ENCODE measurements at places on chromosomes 6 and 20.

GRCh38 chr20:3115190-3116107, 30.9 kb upstream of the AVP start:
- DNase-seq: no peak

DNA sequence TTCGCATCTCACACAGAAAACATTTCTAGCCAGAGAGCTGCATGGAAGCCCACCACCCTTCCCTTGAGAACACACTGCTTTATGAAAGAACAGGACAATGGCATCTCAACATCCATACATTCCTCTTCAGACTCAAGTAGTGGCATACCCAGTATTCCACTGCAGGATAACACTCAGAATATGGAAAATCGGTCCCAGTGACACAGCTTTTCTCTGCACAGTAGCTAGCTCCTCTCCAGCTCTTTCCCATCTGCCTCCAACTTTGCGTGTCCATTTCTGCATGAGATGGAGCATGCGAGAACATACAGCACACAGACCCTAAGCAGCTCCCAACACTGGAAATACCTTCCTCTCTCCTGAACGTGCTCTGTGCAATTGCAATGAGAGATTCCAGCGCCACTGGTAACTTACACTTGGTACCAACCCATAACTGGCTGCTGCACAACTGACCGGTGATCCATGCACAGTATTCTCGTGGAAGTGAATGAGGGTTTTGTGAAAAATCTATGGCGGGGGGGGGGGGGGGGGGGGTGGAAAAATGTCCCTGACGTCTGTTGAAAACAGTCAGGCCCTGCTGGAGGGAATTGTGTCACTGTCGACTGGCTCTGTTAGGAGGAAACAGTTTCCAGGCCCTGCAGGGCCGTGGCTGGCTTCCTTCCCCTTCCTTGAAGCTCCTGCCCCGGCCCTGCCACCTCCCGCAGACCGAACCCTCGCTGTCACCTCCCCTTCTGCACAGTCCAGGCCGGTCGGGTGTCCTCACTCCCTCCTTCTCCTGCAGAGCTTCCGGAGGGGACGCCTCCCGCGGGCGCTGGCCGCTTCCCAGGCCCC, 265.9 kb upstream of the QKI start:
- DNase-seq: no peak

GRCh38 chr6:56758553-56758952, 115.9 kb upstream of the DST start:
- no peak for DNase-seq

GRCh38 chr20:23641936-23642751, 4.4 kb upstream of the CST3 start:
- no peak for DNase-seq

DNA sequence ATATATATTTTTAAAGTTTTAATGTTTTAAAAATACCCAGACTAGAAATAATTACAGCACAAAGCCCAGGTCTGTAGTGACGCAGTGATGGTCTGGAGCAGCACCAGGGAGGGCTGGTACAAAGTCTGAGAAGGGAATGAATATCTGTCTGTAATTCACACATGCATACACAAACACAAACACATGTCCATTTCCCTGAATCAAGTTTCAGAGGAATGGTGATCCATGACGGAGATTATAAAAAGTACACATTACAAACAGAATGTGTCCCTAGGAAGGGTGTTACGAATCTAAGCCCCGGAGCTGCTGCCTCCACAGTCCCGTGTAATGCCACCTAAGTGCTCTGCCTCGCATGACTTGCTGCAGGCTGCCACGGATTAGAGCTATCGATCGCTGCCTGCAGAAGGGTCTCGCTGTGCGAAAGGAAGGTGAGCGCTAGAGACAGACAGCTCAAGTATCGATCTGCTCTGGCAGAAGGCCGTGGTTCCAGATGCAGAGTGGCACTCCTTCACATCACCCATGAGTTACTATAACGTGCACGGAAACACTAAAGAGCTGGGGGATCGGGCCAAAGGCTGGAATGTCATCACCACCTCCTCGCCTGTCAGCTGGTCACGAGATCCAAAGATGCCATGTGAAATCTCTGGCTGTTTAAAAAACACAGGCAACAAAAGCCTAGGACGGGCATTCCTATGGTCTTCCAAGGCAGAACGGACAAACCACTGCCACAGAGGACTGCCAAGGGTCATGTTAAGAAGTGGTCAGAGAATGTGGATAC, 87.1 kb downstream of the INSM1 start:
- DNase-seq: no peak

DNA sequence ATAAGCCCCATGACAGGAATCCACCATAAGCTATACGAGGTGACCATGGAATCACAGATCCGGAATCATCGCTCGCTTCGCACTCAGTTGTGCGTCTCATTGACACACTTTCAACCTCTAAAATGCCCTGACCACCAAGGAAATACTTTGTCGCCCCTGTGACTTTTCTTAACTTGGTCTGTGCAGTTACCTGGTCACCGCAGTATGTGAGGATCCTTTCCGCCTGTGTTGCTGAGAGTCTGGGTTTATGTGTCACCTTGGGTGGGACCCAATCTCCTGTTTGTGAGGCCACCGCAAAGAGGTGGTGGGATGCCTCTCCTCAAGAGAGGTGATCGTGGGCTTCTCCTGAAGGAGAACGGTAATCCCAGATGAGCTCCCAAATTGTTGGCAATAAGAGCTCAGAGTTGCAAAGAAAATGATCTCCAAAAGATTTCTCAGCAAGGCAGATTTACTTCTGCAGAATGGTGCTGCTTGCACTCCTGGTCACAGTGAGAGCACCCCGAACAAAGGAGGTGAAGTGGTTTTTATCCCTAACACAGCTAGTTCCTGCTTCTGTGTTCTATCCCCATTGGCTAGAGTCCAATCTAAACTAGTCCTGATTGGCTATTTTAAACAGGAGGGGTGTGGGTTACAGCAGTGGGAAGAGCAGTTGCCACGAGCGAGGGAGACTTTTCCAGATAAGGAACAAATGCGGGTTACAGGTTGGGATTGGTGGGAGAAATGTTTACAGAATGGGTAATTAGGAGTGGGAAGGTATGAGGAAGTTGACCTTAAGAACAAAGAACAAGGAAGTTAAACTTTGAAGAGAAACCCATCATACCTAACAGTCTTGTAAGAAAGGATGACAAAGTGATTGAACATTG, 9.1 kb upstream of the ZNFX1 start:
- no peak for DNase-seq

DNA sequence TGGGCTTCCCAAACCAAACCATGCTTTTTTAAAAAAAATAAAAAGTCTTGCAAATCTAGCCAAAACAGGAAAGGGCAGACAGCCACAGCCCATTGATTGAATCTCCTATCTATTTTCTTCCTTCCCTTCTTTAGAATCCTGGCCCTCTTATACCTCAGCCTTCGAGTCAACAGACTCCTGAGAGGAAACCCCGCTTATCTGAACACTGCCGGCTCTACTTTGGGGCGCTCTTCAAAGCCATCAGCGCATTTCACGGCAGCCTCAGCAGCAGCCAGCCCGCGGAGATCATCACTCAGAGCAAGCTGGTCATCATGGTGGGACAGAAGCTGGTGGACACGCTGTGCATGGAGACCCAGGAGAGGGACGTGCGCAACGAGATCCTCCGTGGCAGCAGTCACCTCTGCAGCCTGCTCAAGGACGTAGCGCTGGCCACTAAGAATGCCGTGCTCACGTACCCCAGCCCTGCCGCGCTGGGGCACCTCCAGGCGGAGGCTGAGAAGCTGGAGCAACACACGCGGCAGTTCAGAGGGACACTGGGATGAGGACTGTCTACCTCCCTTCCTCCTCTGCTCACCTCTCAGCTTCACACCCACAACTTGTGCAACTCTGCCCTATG, 10.1 kb upstream of the RTF2 start:
- no peak for DNase-seq

- DNase-seq: no peak
Observed at GRCh38 chr6:128242765-128243403, 277.5 kb downstream of the PTPRK start.

GRCh38 chr20:48657426-48658197, 170.2 kb downstream of the PREX1 start:
- DNase-seq: peak; percentile 54

DNA sequence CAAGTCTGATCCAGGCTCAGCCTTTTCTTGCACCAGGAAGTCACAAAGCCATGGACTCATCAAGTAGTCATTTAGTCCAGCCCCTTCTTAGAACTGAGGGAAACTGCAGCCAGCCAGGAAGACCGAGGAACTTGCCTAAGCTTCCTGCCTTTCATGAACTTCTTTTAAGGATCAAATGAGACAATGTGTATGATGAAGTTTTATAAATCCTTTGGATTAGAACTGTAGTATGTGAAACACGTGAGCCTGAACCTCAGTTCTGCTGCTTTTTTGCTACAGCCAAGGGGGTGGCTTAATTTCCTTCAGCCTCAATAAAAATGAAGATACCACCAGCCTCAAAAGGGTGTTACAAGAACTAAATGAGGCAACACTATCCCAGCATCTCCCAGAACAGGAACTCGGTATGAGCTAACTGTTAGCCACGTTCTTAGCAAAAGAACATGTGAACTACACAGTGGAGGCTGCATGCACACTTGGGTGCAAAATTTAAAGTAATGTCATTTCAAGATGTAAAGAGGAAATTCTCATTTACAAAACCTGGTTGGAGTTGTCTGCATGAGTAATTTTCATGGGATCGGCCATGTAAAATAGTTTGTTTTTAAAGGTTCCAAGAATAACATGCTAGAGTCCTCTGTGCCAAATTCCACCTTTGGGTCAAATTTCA, 76.0 kb upstream of the TBC1D7 start:
- DNase-seq: no peak

- DNase-seq: no peak
Observed at GRCh38 chr20:38537176-38537575, 43.8 kb upstream of the ADIG start.

GRCh38 chr20:62117362-62117646, 5.0 kb upstream of the LSM14B start:
- no peak for DNase-seq

- DNase-seq: no peak
Observed at GRCh38 chr6:156963712-156964700, 186.8 kb downstream of the ARID1B start.

DNA sequence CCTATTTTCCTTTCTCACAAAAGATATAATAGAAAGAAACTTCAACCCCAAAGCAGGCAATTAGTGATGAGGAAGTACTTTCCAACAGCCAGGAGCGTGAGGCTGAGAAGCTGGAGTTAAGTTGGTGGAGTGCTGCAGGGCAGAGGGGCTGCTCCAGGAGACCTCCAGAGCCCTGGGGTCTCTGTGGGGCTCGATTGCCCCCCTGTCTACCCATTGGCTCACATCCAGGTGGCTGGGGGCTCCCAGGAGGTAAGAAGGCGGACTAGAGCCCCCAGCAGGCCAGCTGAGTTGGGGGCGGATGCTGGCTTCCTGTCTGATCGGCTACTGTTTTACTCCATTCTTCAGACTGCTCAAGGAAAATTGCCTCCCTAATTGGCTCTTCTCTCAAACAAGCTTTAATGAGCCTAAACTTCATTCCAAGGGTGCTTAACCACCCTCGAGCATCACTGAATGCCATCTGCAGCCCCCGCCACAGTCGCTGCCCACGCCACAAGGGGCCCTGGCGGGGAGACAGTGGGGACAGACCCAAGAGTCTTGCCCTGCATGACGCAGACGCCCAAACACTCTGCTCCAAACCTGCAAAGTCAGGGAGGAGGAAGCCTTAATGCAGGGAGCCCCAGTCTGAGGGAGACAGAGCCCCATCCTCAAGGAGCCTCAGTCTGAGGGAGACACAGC, 78.6 kb downstream of the MDGA1 start:
- no peak for DNase-seq

- DNase-seq: no peak
Observed at GRCh38 chr6:78867020-78867369, 356 bp upstream of the IRAK1BP1 start.

GRCh38 chr6:126170978-126171382, 168.9 kb upstream of the CENPW start:
- DNase-seq: no peak

DNA sequence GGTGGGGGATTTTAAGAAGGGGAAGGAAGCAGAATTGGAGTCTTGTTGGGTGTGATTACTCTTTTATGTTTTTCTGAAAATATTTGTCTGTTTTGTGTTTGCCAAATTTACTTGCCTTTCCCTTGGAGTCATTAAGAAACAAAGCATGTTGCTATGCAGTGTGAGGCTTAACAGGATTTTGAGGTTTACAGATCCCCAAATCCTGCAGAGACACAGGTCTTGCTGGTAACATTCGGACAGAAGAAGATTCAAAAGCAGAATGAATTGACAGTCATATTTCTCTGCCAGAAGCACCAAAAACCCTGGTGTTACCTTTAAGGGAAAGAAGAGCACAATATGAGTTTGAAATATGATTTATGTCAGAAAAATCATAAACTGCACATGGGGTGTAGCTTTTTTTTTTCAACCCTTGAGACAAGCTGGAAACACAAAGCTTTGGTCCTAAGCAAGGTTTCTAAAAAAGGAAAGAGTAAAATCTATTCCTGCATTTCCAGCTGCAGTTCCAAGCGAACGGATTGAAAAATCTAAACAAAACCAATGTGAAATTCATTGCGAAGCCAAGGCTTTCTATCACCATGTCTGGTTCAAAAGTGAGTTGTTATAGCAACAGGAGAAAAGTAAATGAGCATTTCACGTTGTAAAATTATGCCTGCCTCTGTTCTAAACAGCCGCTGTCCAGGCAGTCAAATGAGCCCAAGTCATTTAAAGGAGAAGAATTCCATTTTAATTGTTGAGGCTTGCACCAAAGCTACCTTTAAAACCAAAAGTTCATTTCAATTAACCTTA, 358.9 kb upstream of the SASH1 start:
- no peak for DNase-seq

GRCh38 chr6:43509142-43509983, 783 bp downstream of the LRRC73 start:
- DNase-seq: no peak

GRCh38 chr6:90103056-90103800, 193.4 kb downstream of the BACH2 start:
- DNase-seq: no peak

GRCh38 chr6:132391391-132392269, 9.6 kb downstream of the MOXD1 start:
- no peak for DNase-seq

- no peak for DNase-seq
Observed at GRCh38 chr20:18796282-18796833, 17.2 kb upstream of the SCP2D1 start.

DNA sequence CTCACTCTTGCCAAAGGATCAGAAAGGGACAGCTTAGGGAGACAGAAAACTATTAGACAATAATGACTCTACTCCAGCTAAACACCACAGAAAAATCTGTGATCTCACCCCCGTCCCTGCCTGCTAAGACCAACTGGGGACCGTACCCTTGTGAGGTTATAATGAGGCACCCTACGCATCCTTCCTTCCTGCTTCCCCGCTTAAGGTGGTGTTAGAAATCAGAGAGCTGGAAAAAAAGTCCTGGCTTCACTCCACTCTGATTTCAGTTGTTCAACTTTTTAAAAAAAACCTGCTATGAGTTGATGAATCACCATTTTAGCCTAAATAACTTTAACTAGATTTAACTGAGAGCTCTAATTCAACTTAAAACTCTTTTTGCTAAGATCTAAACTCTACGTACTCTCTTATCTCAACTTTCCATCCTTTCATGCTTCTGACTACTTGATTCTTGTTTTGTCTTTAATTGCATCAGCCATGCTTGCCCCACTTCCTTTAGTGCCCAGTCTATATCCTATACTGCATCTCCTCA, 35.8 kb upstream of the TMEM14A start:
- no peak for DNase-seq

Measured in activated T-cell treated with anti-CD3 and anti-CD28 coated beads for 4 hours (primary cell).